ENCODE measurements at places on chromosomes 16 and 17.

DNA sequence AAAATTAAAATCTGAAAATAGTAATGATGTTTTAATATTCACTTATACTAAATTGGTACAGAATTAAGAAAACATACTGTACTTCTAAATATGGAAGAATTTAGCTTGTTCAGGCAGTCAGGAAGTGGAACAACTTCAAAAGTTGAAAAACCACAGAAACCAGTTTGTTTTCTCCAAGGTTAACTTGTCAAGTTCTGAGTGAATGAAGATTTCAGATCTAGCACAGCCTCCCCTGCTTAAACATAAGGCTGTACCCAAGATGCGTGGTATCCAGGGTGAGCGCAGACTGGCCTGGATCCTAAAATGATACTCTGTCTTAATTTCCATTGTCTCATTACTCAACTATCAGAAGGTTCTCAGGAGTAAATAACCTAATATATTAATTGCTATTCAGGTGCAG lies 730.7 kb upstream of the KIF2B start:
- no peak for DNase-seq

- DNase-seq: no peak
Measured at GRCh38 chr16:80034948-80035663, 434.6 kb upstream of the MAF start.

GRCh38 chr16:68247400-68247799 lies 2.2 kb downstream of the PLA2G15 start:
- DNase-seq: no peak

- DNase-seq: no peak
Measured at GRCh38 chr17:40548982-40549685, 16.1 kb downstream of the CCR7 start.

DNA sequence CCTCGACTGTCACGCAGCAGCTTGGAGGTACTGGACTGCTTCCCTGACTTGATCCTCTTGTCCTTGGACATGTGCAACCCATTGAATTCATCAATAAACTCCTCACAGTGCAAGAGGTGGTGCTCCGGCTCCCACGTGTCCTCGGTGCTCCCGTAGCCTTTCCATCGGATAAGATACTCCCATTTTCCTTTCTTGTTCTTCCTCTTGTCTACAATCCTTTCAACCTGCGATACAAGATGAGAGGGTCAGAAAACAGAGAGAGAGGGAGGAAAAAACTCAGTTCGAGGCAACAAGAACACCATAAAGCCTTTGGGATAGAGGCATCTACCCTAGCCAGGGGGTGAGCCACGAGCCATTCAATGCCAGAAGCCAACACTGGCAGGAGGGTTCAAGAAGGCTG lies 119.5 kb downstream of the CDYL2 start:
- no peak for DNase-seq

DNA sequence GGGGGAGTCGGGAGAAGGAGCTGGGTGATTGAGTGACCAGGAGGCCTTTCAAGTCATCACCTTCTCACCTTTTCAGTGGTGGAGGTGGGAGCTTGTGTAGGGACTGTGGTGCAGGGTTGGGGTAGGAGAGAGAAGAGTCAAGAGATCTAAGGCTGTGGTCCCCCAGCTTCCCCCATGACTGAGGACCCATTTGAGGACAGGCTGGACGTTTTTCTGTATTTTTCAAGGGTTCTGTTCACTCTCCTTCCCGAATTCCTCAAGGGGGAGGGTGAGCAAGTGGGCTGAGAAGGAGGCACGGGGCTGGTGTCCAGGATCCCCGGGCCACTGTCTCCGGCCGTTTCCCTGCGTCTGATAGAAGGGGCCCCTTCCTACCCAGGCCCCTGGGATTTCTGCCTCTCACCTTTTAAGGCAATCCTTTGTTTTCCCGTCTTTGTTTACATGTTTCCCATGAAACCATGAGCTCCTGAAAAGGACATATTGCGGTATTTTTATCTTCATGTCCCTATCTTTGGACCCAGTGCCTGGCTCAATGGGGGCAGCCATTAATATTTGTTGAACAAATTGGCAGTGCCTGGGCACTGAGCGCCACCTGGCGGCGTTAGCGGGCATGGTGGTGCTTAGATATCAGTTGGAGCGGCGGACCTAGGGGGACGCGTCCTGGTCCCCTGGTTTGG lies 9.2 kb upstream of the CD300A start:
- DNase-seq: no peak

- no peak for DNase-seq
Measured at GRCh38 chr17:82487910-82488309, 29.4 kb downstream of the NARF start.

DNA sequence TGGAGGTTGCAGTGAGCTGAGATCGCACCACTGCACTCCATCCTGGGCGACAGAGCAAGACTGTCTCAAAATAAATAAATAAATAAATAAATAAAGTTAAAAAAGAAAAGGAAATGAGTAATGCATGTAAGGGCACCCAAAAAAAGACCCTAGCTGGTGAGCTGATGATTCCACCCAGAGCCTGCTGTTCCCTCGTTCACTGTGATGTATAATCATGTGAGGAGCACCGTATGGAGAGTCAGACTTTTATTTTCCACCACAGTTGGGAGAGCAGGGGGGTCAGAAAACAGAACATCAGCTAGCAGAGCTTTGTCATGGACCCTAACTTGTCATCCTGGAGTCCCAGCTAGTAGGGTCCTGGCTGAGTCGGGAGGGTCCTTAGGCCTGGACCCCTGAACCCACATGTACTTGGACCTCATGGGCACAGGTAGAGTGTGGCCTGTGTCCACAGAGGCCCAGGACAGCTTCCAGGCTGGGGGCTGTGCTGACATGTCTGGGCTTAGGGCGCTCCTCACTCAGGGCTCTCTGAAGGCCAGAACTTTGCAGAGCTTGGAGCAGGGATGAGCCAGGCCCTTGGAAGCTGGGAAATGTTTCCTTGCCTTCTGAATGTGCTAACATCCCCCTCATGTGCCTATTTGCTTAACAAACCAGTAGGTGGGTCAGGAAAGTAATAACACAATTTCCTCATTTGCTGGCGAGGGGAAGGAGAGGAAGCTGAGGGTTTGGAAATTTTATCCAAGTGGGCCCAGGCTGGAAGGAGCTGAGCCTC lies 18.8 kb upstream of the LASP1NB start:
- DNase-seq: no peak

DNA sequence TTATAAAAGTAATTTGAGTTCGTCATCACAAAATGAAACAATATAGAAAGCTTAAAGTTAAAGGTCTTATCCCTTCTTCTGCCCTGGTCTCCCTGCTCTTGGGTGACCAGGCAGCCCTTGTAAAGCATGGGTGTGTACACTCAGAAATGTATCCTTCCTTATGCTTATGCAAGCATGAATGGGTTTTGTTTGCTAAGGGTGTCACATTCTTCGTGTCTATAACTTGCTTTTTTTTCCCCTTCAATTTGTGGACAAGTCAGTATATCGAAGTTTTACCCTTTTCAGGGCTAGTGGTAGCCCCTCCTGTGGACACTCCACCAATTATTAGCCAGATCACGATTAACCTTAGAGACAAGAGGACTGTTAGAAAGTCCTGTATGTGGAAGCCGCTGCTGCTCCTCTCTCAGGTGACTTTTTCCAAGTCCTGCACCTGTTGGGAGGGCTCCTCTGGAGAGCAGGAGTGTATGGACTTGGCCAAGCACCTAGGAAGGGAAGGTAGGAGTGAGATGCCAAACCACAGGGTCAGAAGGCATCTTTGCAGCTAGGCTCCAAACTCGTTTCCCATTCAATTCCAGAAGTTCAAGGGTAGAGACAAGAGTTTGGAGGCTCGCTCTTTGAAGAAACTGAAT lies 50.9 kb downstream of the LDHD start:
- no peak for DNase-seq

DNA sequence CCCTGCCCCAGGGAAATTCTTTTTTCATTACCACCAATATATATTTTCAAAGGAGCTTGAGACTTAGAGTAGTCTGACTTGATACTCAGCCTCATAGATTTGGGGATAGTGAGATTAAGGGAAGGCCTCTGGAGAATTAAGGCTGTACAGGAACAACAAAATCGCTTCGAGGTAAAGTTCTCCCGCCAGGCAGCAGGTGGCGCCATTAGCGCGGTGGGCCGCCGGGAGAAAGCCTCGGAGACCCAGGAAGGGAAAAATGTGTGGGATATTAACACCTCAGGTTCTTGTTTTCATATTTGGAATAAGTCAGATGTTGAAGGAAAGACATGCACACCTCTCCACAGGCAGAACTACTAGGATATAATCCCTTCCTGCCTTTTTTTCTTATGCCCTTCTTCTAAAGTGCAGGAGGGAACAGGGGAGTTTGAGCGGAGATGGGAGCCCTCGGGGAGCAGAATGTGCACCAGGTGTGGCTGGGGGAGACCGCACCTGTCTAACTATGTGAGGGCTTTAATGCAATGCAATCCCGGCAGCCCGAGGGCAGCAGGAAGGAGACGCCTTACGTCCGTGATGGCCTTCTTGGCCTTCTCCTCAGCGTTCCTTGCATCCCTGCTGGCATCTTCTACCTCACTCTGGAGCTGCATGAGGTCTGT lies 25.9 kb downstream of the MYH3 start:
- DNase-seq: no peak

GRCh38 chr17:7889166-7889955 lies 772 bp downstream of the CHD3 start:
- no peak for DNase-seq

- no peak for DNase-seq
Measured at GRCh38 chr16:85113168-85113733, 979 bp upstream of the CIBAR2 start.

GRCh38 chr16:12214509-12214908 lies 238.0 kb downstream of the SNX29 start:
- no peak for DNase-seq

GRCh38 chr17:69058165-69058564 lies 2.6 kb downstream of the ABCA9 start:
- DNase-seq: no peak

DNA sequence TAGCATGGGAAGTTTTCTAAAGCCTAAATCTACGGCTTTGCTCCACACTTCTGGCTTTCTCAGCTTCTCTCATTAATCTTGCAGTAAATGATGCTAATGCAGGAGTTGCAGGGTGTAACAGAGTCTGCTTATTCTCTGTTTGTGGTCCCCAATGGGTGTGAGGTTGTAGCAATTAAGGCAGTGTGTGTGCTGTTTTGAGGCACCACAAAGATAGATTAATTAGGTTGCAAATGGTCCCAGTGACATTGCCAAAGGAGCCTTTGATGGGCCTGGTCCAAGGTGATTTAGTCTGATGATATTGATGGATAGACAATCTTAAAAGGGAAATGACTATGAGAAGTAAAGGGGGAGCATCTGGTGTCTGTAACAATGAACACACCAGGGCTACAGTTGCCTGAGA lies 1313.7 kb upstream of the CDH8 start:
- DNase-seq: no peak

DNA sequence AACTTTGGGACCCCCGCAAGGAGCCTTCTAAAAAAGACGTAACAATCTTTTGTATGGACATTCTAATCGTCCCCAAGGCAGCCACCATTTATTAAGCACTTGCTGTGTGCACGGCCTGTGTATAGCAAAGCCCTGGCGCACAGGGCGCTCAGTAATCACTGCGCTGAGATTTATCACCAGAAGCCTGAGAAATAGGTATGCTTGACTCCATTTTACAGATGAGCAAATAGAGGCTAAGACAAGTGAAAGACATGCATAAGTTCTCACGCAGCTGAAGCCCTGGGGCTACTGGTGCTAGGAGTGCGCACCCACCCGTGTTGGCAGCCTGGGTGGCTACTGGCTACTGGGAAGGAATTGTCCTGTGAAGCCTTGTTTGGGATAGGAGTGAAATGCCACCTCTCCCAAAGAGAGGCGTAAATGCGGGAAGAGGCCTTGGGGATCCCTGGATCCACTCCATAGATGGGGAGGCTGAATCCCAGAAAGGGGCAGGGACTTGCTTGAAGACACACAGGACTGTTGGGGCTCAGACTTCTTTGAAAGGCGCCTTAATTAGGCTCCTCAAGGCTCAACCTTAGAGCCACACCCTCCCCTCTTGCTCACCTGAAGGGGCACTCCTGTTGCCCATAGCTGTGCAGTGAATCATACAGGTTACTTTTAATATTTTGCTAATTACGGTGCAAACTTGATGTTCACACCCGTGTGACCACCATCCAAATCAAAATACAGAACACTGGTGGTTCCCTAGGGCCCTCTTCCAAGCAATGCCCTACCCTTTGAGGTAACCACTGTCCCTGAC lies 634 bp upstream of the NATD1 start:
- DNase-seq: no peak

- DNase-seq: no peak
Measured at GRCh38 chr17:80949451-80950421, 41.9 kb upstream of the CHMP6 start.

DNA sequence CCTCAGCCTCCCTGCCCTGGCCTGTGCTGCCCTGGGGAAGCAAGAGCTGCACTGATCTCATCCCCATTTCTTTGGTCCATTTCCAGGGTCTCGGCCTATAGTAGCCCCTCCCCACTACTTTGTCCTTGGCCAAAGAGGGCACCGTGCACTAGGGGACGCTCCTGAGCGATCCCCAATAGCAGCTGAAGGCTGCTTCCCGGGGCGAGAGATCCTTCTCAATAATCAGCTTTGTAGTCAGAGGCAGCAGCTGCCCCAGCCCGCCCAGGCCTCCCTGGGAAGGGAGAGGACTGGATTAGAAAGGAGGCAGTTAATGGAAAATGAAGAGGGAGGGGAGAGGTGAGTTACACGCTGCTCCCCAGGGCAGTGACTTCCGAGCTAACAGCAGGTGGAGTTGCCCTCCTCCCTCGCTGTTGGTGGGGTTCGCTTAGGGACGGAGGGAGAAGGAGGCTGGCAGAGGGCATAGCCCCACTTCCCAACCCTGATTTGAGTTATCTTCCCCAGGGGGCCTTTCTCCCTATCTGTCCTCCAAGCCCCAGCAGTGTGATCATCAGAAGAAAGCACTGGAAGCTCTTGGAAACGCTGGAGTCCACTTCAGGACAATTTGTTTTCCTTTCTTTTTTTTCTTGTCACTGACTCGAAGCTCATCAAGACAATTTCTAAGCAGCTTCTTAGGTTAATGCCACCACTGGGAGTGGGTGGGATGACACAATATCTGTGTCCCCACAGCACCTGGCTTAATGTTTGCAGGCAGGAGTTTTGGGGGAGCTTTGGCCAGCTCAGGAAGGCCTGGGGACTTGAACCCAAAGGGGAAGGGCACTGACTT lies 2.6 kb downstream of the MXRA7 start:
- no peak for DNase-seq

DNA sequence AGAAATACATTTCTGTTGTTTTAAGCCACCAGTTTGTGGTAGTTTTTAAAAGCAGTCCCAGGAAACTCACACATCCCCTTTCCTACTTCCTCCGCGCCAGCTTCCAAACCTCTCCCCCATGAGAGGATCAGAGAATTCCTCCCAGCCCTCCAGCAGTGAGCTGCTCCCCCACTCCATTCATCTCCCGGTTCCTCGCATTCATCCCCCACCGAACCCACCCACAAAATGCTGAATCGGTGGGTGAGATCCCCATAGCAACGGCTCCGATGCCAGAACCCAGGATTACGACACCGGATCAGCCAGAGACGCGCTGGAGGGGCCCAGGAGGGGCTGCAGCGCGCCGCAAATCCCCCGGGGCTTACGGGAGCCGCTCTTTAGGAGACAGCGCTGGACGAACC lies 251.4 kb upstream of the RPL38 start:
- no peak for DNase-seq

DNA sequence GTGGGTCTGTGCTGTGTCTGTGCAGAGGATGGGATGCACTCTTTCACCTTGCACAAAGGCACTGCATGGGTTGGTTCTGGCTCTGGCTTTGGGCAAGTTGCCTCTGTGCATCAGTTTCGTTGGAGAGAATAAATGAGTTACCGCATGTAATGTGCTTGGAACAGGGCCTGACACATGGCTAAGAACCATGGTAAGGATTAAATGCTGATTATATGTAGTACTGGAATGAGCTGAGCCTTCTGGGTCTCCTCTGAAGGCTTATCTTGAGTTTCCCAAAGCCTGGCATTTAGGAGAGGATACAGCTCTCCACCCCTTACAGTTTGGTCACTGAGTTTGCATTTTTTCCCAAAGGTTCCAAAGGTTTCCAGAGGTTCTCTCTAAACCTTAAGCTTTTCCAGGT lies 69.1 kb downstream of the KSR1 start:
- DNase-seq: no peak
